Activated T-cell treated with anti-CD3 and anti-CD28 coated beads for 48 hours (primary cell): ENCODE measurements at places on chromosomes 6 and 20.

DNA sequence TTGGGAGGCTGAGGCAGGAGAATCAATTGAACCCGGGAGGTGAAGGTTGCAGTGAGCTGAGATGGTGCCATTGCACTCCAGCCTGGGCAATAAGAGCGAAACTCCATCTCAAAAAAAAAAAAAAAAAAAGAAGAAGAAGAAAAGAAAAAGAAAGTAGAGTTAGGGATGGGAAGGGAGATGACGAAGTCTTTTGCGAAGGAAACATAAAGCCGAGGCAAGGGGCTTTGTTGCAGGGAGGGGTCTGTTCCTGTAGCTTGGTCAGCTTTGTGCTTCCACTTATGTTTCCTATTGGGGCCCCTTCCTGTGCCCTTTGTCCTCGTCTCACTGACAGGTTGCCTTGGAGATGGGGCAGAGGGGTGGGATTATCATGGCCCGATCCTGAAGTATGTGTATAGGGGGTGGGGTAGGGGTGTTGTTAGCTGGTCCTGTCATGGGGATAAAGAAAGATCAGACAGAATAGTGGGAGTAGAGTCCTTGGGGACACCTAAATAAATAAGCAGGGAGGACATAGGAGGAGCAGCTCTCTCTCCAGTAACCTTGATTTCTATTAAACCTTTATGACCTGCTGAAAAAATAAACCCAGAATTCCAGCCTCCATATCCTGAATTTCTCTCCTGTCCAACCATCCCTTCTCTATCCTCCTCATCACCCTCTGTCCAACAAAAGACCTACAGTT lies 1.1 kb upstream of the CLIC1 start:
- no peak for DNase-seq

DNA sequence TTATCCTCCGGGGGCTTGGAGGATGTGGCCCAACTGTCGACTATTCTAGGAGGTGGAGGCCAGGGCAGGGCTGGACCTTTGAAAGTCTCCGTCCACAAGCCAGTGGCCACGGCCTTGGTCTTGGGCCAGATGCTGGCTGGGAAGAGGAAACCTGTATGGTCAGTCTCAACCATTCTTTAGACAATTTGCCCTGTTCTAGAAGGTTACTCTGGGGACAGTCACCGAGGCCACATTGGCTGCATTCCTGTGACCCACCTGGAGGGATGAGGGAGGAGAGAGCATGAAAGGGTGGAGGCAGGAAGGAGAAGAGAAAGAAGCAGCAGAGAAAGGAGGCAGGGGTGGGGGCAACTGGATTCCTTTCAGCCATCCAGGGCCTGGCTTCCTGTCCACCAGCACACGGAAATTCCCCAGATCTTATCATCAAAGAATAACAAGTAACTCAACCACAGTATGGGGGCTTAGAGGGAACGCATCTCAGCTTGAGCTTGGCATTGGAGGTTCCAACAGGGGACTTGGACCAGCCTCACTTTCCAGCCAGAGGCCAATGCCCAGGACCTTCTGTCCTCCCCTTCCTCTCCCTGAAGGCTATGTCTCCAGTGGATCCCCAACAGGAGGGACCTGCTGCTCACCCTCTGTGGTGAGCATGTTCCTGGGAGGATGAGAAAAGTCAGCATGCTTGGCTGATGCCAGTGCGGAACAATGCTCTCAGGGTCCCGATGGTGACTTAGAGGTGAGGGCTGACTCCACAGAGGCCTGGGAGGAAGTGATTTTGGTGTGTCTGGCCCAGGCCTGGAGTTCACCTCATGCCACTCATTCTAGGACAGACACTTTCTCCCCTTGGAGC lies 30.4 kb downstream of the TGM2 start:
- no peak for DNase-seq

DNA sequence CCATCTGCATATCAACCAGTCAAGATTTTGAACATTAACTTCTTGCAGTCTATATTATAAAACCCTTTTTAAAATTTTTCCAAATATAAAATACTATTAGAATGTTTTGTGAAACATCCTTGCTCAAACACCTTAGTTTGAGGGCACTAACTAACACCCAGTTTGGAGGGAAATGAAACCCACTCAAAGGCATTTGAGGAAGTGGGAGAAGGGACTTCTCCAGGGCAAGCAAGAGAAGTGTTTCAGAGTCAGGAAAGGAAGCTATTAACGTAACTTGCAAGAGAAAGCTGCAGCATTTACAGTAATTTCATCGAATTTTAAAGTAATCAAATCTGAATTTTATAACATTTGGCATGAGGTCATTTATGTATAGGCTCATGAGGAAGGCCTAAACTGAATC lies 21.3 kb downstream of the MTFR2 start:
- no peak for DNase-seq

- DNase-seq = no peak
These were observed 27.5 kb upstream of the TAF8 start for GRCh38 chr6:42022755-42023384.

DNA sequence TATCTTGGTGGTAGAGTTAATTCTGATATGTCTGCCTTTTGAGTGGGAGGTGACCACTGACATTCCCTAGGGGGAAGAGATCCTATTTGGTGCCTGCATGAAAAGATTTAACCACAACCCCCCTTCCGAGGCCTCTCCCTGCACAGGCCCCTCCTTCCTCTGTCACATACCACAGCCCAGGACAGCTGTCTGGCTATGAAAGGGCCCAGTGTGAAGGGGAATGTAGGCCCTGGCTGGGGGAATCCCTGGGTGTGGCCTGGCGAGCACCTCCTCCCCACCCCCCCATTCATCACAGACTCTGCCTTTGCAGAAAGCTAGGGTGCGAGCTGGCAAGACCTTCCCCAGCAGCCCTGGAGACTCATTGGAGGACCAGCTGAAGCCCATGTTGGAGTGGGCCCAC lies 27.4 kb upstream of the MAPRE1 start:
- DNase-seq = peak; percentile 15

DNA sequence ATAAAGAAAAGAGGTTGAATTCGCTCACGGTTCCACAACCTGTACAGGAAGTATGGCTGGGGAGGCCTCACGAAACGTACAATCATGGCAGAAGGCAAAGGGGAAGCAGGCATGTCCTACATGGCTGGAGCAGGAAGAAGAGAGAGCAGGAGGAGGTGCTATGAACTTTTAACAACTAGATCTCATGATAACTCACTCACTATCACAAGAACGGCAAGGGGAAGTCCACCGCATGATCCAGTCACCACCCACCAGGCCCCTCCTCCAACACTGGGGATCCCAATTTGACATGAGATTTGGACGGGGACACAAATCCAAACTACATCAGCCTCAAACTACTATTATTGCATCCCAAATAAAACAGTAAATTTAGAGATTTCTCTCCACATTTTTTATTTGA lies 53.6 kb upstream of the CST7 start:
- no peak for DNase-seq

DNA sequence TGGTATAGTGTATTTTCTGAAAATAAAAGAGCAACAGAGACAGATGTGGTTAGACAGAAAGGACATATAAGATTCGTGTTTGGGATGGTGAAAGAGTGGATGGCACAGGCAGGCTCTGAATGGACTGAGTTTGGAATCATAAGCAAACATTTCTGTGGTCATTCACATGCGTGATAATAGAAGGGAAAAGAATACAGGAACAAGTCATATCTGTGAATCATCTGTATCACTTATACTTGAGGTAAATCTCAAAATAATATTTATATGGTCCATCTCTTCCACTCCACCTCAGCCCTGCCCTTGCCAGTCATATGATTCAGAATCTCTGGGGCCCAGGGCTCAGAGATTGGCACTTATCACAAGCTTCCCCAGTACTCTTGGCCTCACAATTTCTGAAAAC lies 535.1 kb downstream of the BCKDHB start:
- no peak for DNase-seq

GRCh38 chr6:140071601-140072062 lies 697.2 kb upstream of the CITED2 start:
- DNase-seq = no peak

- no peak for DNase-seq
These were observed 19.4 kb upstream of the VEGFA start for GRCh38 chr6:43750622-43751021.

DNA sequence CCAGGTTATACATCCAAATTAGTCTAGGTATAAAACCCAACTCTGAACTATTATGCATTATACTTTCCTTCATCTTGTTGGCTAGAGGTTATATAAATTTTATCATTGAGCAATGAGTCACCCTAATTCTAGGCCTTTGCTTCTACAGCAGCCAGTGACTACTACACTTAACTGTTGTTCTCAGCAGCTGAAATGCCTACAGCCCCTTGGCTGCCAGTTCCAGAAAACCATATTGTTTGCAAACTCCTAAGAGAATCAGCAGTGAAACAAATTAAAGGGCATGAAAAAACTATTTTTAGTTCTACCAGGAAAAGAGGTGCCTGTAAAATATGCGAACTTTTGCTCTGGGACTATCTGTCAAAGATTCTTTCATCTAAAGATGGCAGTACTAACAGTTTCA lies 292.8 kb downstream of the FRK start:
- DNase-seq = no peak

DNA sequence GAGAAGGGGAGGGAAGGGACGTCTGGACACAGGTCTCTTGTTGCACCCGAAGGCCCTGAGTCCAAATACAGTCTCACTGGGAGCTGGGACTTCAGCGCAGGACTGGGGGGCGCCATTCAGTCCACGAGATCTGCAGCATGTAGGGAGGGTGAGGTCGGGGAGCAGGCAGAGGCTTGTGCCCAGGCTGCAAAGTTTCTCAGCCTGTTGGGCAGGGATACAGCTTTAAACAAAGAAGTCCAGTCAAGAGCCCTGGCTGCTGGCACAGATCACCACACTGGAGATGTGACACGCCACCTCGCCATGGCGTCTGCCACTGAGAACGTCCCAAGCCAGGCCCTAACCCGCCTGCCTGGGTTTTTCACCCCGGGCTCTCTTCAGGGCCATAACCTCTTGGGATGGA lies 256.6 kb downstream of the DLL1 start:
- DNase-seq = no peak

- no peak for DNase-seq
These were observed 37.3 kb downstream of the RBM38 start for GRCh38 chr20:57428324-57429158.

DNA sequence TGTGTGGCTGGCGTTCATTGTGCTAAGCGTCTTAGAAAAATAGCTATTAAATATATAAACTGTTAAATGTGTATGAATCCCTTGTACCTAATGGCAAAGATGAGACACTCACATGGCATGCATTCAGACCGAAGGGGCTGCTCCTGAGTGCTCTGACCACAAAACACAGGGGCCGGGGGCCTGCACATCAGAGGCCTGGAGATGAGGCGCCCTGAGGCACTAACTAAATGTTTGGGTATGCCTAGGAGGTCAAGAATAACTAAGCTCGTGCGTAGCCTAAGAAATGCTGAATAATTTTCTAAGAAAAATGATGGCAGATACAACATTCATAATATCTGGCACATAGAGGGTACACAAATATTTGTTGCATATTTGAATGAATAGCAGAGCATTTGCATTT lies 92.5 kb downstream of the PSMB1 start:
- DNase-seq = no peak

DNA sequence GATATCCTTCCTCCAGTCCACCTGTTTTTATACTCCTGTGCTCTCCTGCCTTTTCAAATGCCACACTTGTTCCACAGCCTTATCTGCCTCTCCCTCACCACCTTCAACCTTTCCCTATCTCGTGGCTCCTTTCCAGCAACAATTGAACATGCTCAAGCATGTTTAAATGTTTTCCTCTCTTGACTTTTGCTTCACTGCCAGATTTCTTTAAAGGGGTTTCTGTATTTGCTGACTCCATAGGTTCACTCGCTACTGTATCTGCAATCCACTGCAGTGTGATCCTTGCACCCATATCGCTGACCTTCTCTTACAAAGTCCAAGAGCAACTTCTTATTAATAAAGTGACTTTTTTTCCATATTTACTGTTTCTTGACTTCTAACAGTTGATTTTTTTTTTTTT lies 11.2 kb upstream of the GMNN start:
- DNase-seq = no peak

GRCh38 chr6:144310765-144311164 lies 25.6 kb downstream of the UTRN start:
- no peak for DNase-seq

DNA sequence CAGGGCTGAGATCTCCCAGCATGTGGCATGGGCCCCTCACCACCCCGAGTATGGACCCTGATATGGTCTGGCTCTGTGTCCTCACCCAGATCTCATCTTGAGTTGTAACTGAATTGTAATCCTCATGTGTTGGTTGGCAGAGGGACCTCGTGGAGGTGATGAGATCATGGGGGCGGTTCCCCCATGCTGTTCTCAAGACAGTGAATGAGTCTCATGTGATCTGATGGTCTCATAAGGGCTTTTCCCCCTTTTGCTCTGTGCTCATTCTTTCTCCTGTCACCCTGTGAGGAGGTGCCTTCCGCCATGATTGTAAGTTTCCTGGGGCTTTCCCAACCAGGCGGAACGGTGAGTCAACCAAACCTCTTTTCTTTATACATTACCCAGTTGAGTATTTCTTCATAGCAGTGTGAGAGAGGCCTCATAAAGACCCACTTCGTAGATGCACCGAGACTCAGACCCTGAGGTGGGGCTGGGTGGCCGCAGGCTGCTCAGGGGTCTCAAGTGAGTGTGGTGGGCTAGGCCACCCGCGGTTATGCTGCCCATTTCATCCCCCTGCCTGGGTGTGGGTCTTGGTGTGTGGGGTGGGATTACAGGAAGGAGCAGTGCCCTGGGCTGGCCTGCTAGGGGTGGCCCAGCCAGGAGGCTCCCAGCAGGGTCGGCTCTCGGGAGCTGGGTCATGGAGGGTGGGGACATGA lies 26.2 kb upstream of the GATA5 start:
- DNase-seq = peak; percentile 70

- DNase-seq = no peak
These were observed 213.6 kb upstream of the PLCB4 start for GRCh38 chr20:8855315-8855714.

- DNase-seq = peak; percentile 74
These were observed 11.3 kb downstream of the NFATC2 start for GRCh38 chr20:51531141-51531710.

DNA sequence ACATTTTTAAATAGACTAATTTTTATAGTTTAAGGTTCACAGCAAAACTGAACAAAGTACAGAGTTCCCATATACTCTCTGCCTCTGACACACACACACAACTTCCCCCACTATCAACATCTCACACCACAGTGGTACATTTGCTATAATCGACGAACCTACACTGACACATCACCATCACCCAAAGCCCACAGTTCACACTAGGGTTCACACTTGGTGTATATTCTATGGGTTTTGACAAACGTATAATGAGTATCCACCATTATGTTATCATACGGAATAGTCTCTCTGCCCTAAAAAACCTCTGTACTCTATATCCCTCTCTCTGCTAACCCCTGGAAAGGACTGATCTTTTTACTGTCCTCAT lies 15.6 kb downstream of the TMEM30A start:
- no peak for DNase-seq

GRCh38 chr20:49534255-49534712 lies 33.7 kb downstream of the PTGIS start:
- peak; percentile 43 for DNase-seq

- DNase-seq = no peak
These were observed 168.5 kb upstream of the ID4 start for GRCh38 chr6:19668710-19669109.

GRCh38 chr20:34891166-34892062 lies 15.0 kb downstream of the ACSS2 start:
- peak; percentile 7 for DNase-seq

- no peak for DNase-seq
These were observed 511 bp upstream of the OGFR start for GRCh38 chr20:62804021-62804626.
